ENCODE measurements at places on chromosomes 6 and 20.

DNA sequence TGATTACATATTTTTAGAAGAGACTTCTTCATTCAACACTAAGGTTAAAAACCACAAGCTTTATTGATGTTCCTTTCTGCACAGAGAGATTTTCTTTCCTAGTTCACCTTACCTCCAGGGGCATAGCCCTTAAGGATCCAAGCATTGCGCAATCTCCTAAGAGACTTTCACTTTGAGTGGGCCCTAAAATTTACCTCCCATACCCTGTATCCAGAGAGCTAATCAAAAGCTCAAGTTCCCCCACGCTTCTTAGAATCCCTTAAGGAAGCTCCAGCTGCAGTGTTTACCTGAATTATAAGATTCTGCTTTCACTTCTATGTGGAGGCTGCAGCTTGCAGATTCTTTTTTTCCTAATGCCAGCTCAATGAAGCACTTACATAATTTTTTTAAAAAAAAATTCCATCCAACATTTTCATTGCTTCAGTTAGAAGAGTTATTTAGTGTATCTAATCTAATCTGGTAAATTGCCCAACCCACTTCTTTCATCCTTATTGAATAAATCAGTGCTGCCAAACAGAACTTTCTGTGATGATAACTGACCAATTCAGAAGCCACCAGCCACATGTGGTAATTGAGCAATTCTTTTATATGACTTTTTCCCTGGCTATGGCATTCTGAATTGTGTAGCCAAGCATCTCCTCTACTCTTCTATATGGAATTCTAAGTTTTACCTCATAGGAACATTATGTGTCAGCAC lies 24.6 kb upstream of the SPTLC3 start:
- DNase-seq = no peak

- DNase-seq = no peak
These were observed 26.2 kb upstream of the MMP24 start for GRCh38 chr20:35200267-35200666.

GRCh38 chr20:49507741-49508434 lies 25.4 kb upstream of the KCNB1 start:
- DNase-seq = no peak

DNA sequence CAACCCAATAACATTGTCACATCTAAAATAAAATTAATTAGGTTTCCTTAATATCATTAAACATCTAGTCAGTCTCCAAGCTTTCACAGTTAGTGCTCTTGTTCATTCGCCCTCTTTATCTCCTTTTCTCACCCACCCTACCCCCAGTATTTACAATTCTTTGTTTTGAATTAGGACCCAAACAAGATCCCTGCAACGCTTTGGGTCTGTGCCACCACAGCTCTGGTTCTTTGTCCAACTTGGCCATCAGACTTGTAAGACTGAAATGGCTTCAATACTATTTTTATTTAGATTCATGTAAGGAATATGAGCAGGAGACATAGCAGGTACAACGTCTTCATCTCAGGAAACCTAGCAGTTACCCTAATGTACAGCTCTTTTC lies 276.5 kb downstream of the CDKAL1 start:
- no peak for DNase-seq

- DNase-seq = no peak
These were observed 98.8 kb downstream of the LAMA2 start for GRCh38 chr6:128981716-128982115.

- no peak for DNase-seq
These were observed 38.6 kb downstream of the HEBP2 start for GRCh38 chr6:138442663-138443062.

DNA sequence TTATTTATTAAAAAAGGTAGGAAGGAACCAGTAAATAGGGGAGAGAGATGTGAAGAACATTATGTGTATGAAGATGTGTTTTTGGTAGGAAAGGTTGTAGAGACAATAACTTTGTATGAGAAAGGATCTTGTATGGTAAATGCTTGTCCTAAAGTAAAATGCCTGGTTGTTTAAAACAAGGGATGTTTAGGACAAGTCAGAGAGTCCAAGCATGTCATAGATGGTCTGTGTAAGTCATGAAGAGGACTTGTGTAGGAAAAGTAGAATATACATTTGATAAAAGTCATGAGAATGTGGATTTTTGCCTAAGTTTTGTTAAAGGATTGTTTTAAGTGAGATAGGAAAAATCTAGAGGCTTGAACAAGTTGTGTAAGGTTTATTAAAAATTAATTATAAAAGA lies 325.1 kb downstream of the CDH26 start:
- DNase-seq = no peak

- peak; percentile 54 for DNase-seq
These were observed 74.4 kb upstream of the CHD6 start for GRCh38 chr20:41692479-41693135.

GRCh38 chr6:13074415-13075140 lies 253.8 kb downstream of the TBC1D7 start:
- no peak for DNase-seq

GRCh38 chr6:114520976-114521375 lies 178.2 kb upstream of the HS3ST5 start:
- DNase-seq = no peak

GRCh38 chr6:73679009-73679408 lies 17.0 kb upstream of the CD109 start:
- DNase-seq = no peak

DNA sequence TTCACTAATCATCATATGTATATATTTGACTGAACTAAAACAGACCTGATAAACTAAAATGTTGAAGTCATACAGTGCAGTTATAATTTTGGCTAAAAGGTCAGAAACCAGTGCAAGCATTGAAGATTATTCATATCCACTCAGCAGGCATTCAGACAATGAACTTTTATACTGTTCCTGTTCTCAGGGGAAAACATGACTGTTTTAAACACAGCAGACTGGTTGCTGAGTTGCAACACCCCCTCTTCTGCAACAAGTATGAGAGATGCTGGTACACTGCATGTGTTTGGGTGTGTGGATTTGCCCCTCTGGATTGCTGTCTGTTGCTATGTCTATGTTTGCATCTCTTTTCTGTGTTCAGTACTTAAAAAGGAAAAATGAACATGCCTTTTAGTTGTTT lies 206.8 kb downstream of the EYA4 start:
- no peak for DNase-seq

- no peak for DNase-seq
These were observed 27.8 kb downstream of the CASS4 start for GRCh38 chr20:56439771-56440291.

DNA sequence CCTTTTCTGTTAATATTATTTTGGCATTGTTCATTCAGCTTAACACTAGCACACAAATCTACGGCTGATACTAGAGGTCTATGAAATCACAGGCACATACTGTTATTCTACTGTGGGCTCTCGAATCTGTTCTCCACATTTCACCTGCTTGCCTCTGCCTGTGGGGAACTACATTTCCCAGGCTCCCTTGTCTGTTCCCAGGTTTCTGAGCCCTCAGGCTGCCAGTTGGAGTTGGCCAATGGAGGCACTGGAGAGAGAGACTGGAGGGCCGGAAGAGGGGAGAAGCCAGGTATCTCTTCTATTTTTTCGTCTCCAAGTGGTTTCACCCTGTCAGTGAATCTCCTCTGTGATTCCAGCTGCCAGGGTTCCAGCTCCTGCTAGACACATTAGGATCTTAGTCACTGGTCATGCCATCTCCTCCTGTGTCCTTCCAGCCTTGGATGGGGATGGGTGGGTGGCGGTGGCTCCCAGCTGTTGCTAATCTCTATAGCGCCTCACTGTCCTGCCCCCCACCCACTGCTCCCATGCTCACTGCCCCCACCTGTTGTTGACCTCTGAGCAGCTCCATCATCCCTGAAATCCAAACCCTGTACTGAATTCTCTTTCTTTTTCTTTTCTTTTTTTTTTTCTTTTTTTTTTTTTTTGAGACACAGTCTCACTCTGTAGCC lies 188.2 kb downstream of the LRFN2 start:
- DNase-seq = no peak

DNA sequence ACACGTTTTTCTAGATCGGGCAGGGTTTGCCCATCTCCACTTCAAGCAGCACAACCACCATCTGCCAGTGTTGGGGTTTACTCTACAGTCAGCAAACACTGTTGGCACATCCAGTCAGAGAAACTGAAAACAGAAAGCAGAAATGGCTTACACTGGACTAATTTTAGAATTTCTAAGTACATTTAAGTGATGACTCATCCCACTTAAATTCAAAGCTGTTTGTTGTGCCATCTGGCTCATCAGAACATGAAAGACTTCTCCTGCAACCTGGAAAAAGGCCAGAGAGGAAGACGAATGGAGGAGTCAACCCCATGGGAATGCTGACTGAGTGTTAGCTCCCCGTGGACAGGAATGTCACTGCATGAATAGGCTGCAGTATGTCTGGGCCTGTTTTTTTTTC lies 21.8 kb downstream of the FAM209B start:
- no peak for DNase-seq
